ENCODE measurements at places on chromosomes 2 and 18. TPM values are rescaled to one million over a fixed set of nuclear protein-coding genes. Genes with fewer than 3 reads are reported as not detected.
A peak's percentile ranks its signal among the peaks of the same experiment; 100 is the strongest.

Gene LOXL3
- 12.1 TPM for total RNA-seq

Gene UBE2E3
- 39.7 TPM for total RNA-seq

Gene IL1F10
- total RNA-seq = not detected

Gene DCDC2C
- not detected for total RNA-seq

Gene ANKRD53
- total RNA-seq = 1.1 TPM

Gene LYG2
- not detected for total RNA-seq

Gene FZD7
- 15.2 TPM for total RNA-seq

Gene CTAGE1
- total RNA-seq = not detected

DNA sequence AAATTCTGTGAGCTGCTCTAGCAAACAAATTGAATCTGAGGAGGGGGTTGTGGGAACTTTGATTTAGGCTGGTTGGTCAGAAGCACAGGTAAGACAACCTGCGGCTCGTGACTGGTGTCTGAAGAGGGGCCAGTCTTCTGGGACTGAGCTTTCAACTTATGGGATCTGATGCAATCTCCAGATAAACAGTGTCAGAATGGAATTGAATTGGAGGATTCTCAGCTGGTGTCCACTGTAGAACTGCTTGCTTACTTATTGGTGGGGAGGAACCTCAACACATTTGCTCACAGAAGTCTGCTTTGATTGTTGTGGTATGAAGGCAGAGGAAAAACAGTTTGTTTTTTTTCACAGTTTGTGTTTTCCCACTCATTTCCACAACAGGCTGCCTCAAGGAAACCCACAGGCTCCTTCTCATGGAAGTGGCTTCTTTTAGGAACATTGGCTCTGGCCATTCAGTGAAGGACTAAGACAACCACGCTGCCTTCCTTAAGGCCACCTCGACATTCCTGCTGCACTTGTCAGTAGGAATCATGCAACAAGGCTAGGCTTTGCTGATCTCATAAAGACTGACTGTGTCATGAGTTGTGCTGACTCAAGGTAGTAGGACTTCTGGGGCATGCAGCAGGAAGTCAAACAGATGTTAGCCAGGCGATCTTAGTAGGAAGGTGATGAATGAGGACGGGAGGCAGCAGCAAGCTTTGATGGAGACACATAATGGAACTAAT is 104.7 kb downstream of the TSN start:
- no peak overlapping the region for H3K27ac ChIP-seq
- H3K4me3 ChIP-seq = no peak overlapping the region
- no peaks in the 10 kb centered on the region for H3K4me1 ChIP-seq

DNA sequence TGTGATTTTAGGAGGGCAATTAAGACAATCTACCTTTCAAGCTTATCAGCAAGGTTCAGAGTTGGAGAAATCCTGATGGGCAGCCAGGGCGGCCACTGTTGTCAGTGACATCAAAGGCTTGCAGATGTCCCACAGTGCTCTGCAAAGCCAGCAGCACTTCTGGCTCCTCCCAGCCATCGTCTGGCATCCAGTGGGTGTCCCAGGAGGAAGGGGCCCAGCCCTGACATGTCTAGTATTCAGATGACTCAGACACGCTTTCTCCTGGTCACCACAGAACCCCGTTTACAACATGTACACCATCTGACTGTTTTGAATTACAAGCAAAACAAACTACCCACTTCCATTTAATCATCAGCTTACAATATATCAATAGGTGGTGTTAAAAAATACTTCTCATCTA is 61.4 kb downstream of the CYRIA start:
- no peak overlapping the region for H3K27ac ChIP-seq
- H3K4me3 ChIP-seq = no peak overlapping the region

GRCh38 chr2:133755480-133756300 is 187.4 kb upstream of the NCKAP5 start:
- H3K4me3 ChIP-seq = no peak overlapping the region
- H3K36me3 ChIP-seq = no peaks in the 10 kb centered on the region
- H3K27me3 ChIP-seq = no peaks in the 10 kb centered on the region
- DNase-seq = no peak
- H3K27ac ChIP-seq = no peak overlapping the region
- H3K4me1 ChIP-seq = no peaks in the 10 kb centered on the region

DNA sequence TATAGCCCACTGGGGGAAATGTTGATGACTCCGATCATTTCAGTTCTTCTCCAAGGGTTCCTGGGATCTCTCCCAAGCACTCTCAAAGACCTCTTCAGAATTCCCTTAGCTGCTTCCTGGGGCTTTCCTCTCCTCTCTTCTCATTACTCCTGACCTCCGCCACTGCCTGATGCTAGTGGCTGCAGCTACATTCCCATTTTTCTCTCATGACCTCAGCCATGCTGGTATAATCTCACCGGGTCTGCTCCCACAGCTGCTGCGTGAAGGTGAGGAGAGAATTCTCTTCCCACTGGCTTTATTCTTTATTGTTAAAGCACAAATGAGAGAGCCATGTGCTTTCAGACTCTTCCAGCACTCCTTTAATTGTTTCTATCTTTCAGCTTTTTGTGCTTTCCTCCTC is 312.0 kb upstream of the ETAA1 start:
- no peak overlapping the region for H3K27ac ChIP-seq
- no peaks in the 10 kb centered on the region for H3K4me1 ChIP-seq
- no peaks in the 10 kb centered on the region for H3K27me3 ChIP-seq
- H3K4me3 ChIP-seq = no peak overlapping the region
- DNase-seq = no peak

- no peak overlapping the region for H3K27ac ChIP-seq
- DNase-seq = no peak
- peaks cover 4% of the 10 kb centered on the region for H3K4me1 ChIP-seq
- no peak overlapping the region for H3K4me3 ChIP-seq
- H3K27me3 ChIP-seq = no peaks in the 10 kb centered on the region
- H3K36me3 ChIP-seq = no peaks in the 10 kb centered on the region
These were observed 7.3 kb upstream of the VAPA start for GRCh38 chr18:9906481-9906880.

GRCh38 chr2:127048618-127048935 is 58.4 kb downstream of the BIN1 start:
- peaks cover 7% of the 10 kb centered on the region for H3K4me1 ChIP-seq
- no peak overlapping the region for H3K4me3 ChIP-seq
- H3K27ac ChIP-seq = no peak overlapping the region
- DNase-seq = no peak

DNA sequence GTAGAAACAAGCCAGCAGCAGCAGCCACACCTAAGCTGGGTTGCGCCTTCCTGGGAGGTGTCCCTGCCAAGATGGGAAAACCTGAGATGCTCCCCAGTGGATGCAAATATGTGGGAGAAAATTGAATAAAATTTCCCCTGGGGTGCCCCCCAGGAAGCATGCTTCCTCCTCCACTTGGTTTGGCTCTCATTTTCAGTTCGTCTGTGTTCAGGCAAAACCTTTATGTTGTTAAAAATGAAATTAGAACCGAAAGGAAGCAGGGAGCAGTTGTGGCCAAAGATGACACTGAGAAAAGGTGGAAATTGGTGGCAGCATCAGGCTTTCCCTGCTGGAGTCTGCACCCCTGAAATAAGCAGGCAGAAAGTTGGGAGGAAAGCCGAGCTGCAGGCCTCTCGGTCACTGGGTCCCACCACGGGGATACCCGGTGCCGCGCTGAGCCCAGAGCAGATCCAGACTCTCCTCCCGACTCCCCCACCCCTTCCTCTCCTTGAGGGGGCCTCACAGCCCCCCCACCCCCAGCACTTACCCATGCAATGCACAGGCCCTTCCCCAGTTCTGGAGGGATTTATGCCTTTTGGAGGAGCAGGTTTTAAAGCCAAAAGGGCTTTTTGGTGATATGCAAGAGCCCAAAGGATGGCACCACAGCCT is 267.7 kb upstream of the SPRED2 start:
- DNase-seq = no peak
- no peak overlapping the region for H3K4me3 ChIP-seq
- H3K27me3 ChIP-seq = no peaks in the 10 kb centered on the region
- H3K27ac ChIP-seq = no peak overlapping the region
- H3K36me3 ChIP-seq = no peaks in the 10 kb centered on the region

GRCh38 chr2:237072067-237072931 is 13.4 kb upstream of the COPS8 start:
- no peak overlapping the region for H3K4me3 ChIP-seq
- peaks cover 33% of the 10 kb centered on the region for H3K4me1 ChIP-seq
- DNase-seq = peak; percentile 81
- no peaks in the 10 kb centered on the region for H3K27me3 ChIP-seq

DNA sequence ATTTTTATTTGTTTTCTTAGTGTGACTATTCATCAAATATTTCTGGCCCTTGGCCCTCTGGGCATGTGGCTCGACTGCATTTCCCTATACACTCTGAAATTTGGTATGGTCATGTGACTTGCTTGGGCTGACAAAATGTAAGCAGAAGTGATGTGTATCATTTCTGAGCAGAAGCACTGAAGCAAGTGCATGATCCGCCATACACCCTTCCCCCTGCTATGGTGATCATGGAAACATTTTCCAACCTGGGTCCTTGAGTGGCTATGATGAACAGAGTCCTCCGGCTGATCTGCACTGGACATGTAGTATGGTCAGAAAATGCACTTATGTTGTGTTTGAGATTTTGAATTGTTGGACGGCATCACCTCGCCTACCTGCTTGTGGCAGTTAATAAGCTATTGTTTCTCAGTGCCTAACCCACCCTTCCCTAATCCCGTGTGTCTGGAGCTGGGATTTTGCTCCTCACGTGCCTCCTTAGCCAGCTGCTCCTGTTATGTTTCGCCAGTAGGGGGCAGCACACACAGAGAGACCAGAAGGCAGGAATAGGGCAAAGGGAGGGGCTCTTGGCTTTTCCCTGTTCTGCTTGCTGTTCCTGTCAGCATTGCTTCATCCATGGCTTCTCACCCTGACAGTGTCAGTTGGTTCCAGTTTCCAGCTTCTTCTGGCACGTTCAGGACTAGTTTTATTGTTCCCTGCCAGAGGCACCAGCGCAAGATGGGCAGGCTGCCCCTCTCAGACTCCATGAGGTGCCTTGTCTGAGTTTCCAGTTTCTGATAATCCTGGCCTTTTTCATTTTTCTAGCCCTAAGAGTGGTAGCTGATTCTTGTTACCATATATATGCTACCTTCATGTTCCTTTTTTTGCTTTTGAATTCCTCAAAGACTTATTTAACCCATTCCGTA is 207.4 kb downstream of the ARL6IP6 start:
- DNase-seq = peak; percentile 60
- H3K4me3 ChIP-seq = no peak overlapping the region
- H3K36me3 ChIP-seq = no peaks in the 10 kb centered on the region
- H3K4me1 ChIP-seq = peaks cover 6% of the 10 kb centered on the region
- no peak overlapping the region for H3K27ac ChIP-seq

GRCh38 chr2:238433300-238433915 is 6.7 kb downstream of the ASB1 start:
- no peak for DNase-seq
- H3K4me3 ChIP-seq = no peak overlapping the region
- no peaks in the 10 kb centered on the region for H3K27me3 ChIP-seq
- H3K36me3 ChIP-seq = peaks cover 53% of the 10 kb centered on the region

- H3K4me3 ChIP-seq = no peak overlapping the region
- H3K4me1 ChIP-seq = peaks cover 10% of the 10 kb centered on the region
- no peaks in the 10 kb centered on the region for H3K36me3 ChIP-seq
- H3K27me3 ChIP-seq = peaks cover 19% of the 10 kb centered on the region
- H3K27ac ChIP-seq = no peak overlapping the region
- DNase-seq = no peak
These were observed 4.7 kb upstream of the KCNG3 start for GRCh38 chr2:42498497-42498896.

GRCh38 chr2:64401529-64401880 is 52.5 kb upstream of the LGALSL start:
- no peaks in the 10 kb centered on the region for H3K36me3 ChIP-seq
- no peak for DNase-seq
- H3K27ac ChIP-seq = peak overlapping the region; percentile 24
- H3K27me3 ChIP-seq = no peaks in the 10 kb centered on the region
- peak overlapping the region; percentile 16 for H3K4me3 ChIP-seq

DNA sequence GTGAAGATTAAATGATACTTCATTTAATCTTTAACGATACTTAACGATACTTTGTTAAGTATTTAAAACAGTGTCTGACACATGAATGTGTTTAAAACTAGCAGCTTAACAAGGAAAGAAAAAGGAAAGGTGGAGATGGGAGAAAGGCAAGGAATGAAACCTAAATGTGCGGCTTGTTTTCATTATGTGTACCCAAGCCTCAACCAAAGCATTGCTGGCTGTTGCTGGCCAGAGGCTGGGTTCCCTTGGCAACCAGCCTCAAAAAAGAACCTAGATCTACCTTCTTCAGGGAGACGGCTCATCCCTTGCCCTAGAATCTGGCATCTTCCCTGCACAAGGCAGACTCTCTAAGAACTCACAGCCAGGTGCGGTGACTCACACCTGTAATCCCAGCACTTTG is 13.8 kb upstream of the PCBP1 start:
- H3K4me3 ChIP-seq = no peak overlapping the region
- DNase-seq = no peak
- no peaks in the 10 kb centered on the region for H3K27me3 ChIP-seq
- H3K36me3 ChIP-seq = peaks cover 49% of the 10 kb centered on the region
- no peak overlapping the region for H3K27ac ChIP-seq

DNA sequence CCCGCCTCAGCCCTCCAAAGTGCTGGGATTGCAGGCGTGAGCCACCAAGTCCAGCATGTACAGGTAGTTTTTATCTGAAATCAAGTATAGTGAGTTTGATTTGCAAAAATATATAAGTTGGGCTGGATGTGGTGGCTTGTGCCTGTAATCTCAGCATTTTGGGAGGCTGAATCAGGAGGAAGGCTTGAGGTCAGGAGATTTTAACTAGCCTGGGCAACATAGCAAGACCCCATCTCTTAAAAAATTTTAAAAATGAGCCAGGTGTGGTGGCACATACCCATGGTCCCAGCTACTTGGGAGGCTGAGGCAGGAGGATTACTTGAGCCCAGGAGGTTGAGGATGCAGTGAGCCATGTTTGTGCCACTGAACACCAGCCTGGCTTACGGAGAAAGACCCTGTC is 5.6 kb upstream of the GALM start:
- no peak overlapping the region for H3K27ac ChIP-seq
- no peaks in the 10 kb centered on the region for H3K27me3 ChIP-seq
- DNase-seq = no peak
- no peaks in the 10 kb centered on the region for H3K4me1 ChIP-seq

- no peak overlapping the region for H3K4me3 ChIP-seq
- no peak for DNase-seq
- no peak overlapping the region for H3K27ac ChIP-seq
These were observed 77.5 kb downstream of the ACSL3 start for GRCh38 chr2:222938327-222938726.

GRCh38 chr2:195842932-195843331 is 185.9 kb downstream of the SLC39A10 start:
- no peak overlapping the region for H3K4me3 ChIP-seq
- no peak overlapping the region for H3K27ac ChIP-seq
- DNase-seq = no peak
- H3K36me3 ChIP-seq = no peaks in the 10 kb centered on the region

GRCh38 chr18:4908328-4908727 is 288.7 kb downstream of the AKAIN1 start:
- no peaks in the 10 kb centered on the region for H3K36me3 ChIP-seq
- H3K27ac ChIP-seq = no peak overlapping the region
- no peaks in the 10 kb centered on the region for H3K27me3 ChIP-seq
- H3K4me3 ChIP-seq = no peak overlapping the region

- no peaks in the 10 kb centered on the region for H3K36me3 ChIP-seq
- H3K27ac ChIP-seq = no peak overlapping the region
- peaks cover 16% of the 10 kb centered on the region for H3K4me1 ChIP-seq
- DNase-seq = no peak
These were observed 16.3 kb downstream of the SNED1 start for GRCh38 chr2:241014764-241015163.

All from lower lobe of right lung (tissue), 2 donors.